ENCODE measurements at places on chromosomes 3 and 15.
A peak's percentile ranks its signal among the peaks of the same experiment; 100 is the strongest.

DNA sequence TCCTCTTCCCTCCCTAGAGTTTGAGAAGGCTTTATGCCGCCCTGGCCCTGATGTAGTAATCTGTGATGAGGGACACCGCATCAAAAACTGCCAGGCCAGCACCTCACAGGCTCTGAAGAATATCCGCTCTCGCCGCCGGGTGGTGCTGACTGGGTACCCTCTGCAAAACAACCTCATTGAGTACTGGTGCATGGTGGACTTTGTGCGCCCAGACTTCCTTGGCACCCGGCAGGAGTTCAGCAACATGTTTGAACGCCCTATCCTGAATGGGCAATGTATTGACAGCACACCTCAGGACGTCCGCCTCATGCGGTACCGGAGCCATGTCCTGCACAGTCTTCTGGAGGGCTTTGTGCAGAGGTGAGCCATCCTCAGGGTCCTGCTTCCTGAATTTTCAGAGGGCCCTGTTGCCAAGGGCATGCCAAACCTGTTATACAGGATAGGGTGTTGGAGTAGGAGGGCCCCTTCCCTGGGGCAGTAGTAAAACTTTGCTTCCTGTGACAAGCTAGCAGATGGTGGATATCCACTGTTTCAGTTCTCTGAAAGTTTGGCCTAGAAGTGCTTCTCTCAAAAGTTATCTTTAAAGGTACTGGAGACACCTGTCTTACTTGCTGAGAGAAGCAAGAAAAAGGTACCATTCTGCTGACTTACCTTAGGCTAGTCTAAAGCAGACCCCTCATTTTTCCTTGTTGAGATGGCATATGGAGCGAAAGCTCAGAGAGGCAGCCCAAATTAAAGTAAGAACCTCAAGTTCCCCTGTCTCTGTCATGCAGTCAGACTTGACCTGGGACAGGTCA lies 33.7 kb upstream of the TEX264 start:
- DNase-seq = no peak

- DNase-seq = no peak
Measured at GRCh38 chr3:58041182-58041825, 33.1 kb downstream of the FLNB start.

DNA sequence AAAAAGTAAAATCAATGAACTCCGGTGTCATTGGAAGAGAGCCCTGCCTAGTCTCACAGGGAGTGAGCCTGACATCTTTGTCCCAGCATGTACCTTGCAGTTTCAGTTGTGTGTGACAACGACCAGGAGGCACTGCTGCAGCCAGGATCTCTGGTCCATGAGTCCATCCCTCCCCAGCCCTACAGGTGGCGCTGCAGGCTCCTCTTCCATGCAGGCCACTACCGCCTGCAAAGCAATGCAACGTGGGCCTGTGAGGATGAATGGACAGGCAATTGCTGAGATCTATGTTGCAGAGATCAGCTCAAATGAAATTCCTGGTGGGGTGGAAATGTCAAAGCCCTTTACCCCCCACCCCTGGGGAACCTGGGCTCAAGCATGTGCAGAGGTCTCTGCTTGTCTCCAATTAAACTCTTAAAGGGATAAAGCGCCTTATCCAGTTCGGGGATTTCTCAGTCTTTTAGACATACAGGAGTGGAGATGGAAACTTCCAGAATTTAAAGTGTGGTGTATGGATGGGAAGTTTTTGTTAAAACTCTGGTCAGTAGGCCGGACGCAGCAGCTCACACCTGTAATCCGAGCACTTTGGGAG lies 35.8 kb downstream of the TKT start:
- no peak for DNase-seq

DNA sequence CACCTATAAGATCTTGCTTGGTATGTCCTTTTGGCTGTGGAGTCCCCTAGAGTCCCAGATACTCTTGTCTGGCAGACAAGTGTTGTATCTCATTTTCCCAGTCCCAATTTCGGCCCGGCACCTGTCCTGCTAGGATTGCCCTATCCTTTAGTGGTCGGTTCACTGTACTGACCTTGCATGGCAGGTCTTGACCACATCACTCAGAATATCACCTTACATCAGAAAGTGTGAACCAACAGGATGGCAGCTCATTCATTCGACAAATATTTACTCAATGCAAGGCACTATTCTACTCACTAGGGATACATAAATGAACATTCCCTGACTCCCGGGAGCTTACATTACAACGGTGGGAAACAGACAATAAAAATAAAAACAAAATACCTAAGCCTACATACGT lies 5.7 kb upstream of the CCDC80 start:
- no peak for DNase-seq

DNA sequence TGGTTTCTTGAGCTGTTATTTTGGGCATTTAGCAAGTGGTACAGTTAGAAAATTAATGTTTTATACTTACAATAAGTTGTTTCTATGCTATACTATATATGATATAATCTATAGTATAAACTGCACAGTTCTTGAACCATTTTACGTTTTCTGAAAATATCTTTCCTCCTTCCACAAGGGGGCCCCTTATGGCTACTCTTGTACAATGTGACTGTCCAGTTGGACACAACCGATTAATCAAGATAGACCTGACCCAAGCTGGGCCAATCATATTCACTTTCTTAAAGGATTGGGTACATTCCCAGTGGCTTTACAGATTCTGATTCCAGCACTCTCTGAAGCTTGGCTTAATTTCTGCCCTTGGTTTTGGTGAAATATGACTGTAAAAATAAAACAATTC lies 953.4 kb downstream of the AGBL1 start:
- no peak for DNase-seq

DNA sequence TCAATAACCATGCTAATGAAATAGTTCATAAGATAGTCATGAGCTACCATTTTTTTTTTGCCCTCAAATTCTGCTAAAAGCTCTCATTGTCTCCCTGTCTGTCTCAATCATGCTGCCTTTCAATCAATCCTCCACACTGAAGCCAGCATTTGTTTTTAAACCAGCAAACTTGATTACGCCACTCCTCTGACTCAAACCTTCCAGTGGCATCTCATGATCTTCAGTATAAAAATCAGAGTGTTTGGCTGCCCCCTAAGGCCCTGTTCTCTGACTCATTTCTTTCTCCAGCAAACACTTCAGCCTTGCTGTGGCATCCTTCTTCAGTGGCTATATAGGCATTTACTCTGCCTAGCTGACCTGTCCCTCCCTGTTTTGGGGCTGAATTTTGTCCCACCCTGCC lies 36.0 kb upstream of the EOMES start:
- no peak for DNase-seq

- DNase-seq = no peak
Measured at GRCh38 chr3:68139897-68140296, 485.5 kb upstream of the SUCLG2 start.

GRCh38 chr3:123287051-123287961 lies 85.6 kb downstream of the SEC22A start:
- no peak for DNase-seq

- DNase-seq = no peak
Measured at GRCh38 chr3:192260116-192261010, 467.0 kb downstream of the FGF12 start.

GRCh38 chr3:148330542-148330941 lies 367.2 kb upstream of the AGTR1 start:
- DNase-seq = no peak

- no peak for DNase-seq
Measured at GRCh38 chr15:42100021-42100800, 5.8 kb upstream of the PLA2G4D start.

DNA sequence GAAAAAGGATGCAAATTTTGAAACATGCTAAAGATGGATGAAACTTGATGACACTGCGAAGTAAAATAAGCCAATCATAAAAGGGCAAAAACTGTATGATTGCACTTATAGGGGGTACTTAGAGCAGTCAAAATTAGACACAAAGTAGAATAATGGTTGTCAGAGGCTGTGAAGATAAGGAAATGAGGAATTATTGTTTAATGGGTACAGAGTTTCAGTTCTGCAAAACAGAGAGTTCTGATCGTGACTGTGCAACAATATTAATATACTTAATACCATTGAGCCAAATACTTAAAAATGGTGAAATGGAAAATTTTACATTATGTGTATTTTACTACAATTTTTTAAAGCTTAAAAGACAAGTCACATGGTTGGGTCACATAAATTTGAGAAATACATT lies 35.1 kb downstream of the UBE3A start:
- no peak for DNase-seq

- DNase-seq = no peak
Measured at GRCh38 chr15:60315878-60316277, 81.9 kb downstream of the ANXA2 start.

DNA sequence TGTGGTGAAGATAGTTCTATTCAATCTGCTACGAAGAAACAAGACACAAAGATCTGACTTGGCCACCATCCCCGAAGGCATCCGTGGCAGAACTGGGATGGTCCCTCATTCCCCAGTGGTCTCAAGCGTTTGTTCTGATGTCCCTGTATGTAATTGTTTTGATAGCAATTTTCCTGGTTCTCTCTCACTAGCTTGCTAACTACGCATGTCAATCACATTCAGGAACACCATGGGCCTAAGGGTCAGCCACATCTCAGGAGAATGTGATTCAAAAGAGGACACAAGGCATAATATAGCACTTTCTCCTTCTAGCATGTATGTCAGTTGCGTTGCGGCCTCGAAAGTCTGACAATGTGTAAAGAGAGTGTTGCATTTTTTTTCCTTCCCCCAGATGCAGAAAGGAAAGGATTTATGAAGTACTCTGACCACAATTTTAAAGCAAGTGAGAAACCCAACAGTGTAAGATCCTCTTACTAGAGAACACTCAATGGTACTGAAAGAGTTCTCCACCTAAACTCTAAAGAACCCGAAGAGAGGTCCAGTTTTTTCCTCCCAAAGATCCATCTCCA lies 32.0 kb upstream of the TCF12 start:
- no peak for DNase-seq

GRCh38 chr15:51935466-51936104 lies 36.0 kb downstream of the LEO1 start:
- DNase-seq = no peak

GRCh38 chr3:39126532-39127071 lies 19.1 kb downstream of the TTC21A start:
- DNase-seq = no peak

DNA sequence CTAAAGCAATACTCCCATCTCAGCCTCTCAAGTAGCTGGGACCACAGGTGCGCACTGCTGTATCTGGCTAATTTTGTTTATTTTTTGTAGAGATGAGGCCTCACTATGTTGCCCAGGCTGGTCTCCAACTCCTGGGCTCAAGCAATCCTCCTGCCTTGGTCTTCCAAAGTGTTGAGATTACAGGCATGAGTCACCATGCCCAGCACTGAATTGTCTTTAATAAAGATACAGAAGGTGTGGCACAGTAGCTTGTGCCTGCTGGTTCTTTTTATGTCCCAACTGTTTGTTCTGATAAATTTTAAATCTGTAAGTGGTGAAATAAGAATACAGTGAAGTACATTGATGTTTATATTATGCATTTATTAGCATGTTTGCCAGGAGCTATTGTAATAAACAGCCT lies 20.6 kb upstream of the TRAK1 start:
- no peak for DNase-seq

DNA sequence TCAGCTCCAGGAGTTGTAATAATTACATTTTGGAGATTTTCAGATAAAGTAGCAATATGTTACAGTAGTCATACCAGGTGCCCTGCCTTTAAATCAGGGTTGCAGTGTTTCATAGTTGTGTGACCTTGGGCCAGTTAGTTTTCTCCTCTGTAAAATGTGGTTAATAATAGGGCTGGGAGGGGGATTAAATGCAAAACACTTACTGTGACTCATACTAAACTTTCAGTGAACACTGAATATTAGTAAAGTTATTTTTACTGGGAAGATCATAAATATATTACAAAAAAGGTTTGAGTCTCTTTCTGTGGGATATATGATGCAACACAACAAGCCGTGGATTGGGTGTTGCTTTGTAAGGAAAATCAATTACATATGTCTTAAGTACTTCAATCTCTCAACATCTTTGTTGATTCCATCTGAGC lies 1.1 kb upstream of the EBLN2 start:
- no peak for DNase-seq

- DNase-seq = no peak
Measured at GRCh38 chr3:123813876-123814275, 70.3 kb downstream of the MYLK start.

DNA sequence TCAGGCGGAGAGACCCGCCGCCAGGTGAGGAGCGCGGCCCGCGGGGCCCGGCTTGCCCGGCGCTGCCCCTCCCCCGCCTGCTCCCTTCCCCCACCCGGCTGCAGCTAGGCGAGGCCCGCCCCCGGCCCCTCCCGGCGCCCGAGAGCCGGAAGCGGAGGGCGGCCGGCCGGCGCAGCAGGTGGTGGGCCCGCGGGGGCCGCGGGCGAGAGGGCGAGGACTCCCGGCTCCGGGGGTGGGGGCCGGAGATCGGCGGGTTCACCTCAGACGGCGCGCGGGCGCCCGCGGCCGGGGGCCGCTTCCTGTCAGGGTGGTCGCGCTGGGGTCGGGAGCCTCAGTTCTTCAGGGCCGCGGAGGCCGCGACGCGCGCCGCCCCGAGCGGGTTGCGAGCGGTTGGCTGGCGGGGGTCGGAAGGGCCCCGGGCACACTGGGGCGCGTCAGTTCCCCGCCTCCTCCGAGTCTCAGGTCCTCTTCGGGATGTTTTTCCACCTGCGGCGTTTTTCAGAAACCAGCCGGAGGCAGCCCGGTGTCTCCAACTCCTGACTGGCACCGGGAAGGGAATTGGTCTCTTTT lies 395 bp downstream of the ZFAND6 start:
- no peak for DNase-seq

DNA sequence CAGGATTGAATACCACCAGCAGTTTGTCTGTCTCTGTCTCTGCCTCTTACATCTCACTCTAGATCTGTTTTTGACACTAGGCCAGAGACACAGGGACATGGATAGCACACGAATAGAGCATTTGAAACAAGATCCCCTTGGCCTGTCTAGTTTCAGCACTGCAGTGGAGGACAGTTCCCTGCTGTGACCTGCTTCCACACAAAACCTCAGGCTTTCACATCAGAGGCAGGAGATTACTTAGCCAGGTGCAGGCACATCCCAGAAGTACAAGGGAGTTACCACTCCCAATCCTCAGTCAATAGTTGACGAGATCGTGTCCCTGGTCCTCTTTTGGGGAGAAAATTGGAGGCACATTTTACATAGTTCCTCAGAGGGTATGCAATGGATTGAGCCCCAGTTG lies 34.0 kb upstream of the CCK start:
- peak; percentile 6 for DNase-seq

DNA sequence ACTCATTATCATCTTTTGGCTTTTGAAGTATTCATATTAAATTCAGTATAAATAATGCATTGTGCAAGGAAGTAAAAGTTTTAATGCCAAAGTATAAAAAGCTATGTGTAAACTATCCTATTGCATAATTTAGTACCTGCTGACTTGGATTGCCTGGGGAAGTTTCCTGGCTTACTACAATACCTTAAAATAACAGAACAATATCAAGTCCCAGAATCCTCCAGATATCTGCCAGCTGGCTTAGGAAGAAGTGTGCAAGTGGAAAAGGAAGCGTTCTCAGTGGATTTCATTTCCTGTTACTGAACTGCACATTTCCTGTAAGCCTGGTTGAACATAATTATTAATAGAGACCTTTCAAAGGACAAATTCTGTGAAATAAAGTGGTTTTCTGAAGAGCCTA lies 236.7 kb downstream of the ADAMTSL3 start:
- DNase-seq = no peak

GRCh38 chr15:96160269-96160668 lies 170.2 kb upstream of the NR2F2 start:
- no peak for DNase-seq

GRCh38 chr3:57787867-57788623 lies 31.9 kb downstream of the SLMAP start:
- no peak for DNase-seq

Measured in NCI-H187 treated with DMSO at 0.1 percent for 48 hours (cell line).